Forelimb muscle (tissue), 1 donor: ENCODE measurements at places on chromosomes 11 and 22.

GRCh38 chr11:45921561-45922424 lies 663 bp upstream of the LARGE2 start:
- DNase-seq: no peak

DNA sequence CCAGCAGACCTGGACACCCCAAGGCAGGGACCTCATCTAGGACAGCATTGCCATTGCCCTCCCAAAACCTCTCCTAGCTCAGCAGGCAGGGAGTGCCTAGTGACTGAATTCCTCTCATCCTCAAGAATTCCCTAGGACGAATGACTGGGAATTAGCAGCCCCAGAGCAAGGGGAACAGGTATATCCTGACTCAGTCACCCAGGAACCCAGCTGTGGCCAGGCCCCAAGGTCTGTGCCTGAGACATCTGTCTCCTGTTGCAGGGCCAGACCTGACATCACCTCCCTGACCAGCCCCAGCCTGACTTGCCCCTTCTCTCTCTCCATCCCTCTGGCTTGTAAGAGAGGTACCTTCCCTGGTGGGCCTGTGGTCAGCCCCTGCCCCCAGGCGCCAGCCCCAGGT lies 39.0 kb upstream of the SUSD2 start:
- no peak for DNase-seq

DNA sequence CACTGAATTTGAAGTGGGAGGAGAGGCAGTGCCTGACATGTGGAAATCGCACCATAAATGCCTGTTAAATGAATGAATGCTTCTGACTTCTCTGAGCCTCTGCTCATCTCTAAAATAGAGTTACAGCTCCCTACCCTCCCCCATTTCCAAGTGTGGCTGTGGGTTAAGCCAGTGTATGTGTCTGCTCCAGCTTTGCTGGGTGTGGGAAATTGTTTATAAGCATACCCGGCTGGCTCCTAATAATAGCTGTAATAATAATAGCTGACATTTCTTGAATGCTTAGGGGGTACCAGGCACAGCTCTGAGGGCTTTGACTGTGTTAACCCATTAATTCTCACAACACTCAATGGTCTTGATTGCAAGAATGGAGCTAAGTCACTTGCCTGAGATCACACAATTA lies 7.0 kb upstream of the FCHSD2 start:
- DNase-seq: no peak

- DNase-seq: no peak
Measured at GRCh38 chr11:112644410-112645131, 316.6 kb upstream of the NCAM1 start.
